Activated CD4-positive, alpha-beta T cell treated with anti-CD3 and anti-CD28 coated beads, Interleukin-2, amount 50 U/mL, for 48 hours (primary cell): ENCODE measurements at places on chromosomes 5 and 9.

- no peak for DNase-seq
Observed at GRCh38 chr9:88818495-88819201, 172.6 kb upstream of the S1PR3 start.

- no peak for DNase-seq
Observed at GRCh38 chr5:153968761-153969562, 69.7 kb downstream of the FAM114A2 start.

DNA sequence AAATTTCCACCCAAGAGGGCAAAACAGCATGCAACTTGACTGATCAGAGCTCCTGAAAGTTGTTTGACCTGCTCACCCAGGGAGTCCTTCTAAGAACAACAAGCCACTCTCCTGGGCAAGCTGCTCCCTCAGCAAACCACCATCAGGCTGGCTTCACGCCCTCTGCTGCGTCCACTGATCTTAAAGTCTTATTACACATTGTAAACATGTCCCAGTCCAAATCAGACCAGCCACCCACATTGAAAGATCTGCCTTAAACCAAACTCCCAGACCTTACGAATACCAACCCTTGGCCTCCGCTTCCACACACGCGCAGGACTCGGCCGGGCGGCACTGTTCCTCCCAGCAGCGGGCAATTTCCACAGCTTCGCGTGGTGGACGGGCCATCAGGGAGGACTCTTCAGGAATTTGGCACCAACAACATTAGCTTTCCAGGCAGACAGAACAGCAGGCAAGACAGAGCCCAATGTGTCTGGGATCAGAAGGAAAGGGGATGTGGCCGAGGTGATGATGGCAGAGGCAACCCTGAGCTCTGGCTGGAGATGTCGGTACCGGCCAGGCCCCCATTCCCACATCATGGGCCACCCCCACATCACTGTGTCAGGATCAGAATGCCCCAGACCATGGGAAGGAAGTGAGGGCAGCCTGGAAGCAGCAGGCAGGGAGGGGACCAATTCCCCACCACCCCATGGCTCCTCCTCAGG, 56.8 kb downstream of the SEMA4D start:
- DNase-seq, result no peak

- DNase-seq, result peak; percentile 98
Observed at GRCh38 chr9:120936011-120936763, 9.6 kb upstream of the TRAF1 start.

GRCh38 chr5:125197321-125197720, 450.9 kb upstream of the ZNF608 start:
- DNase-seq, result no peak

DNA sequence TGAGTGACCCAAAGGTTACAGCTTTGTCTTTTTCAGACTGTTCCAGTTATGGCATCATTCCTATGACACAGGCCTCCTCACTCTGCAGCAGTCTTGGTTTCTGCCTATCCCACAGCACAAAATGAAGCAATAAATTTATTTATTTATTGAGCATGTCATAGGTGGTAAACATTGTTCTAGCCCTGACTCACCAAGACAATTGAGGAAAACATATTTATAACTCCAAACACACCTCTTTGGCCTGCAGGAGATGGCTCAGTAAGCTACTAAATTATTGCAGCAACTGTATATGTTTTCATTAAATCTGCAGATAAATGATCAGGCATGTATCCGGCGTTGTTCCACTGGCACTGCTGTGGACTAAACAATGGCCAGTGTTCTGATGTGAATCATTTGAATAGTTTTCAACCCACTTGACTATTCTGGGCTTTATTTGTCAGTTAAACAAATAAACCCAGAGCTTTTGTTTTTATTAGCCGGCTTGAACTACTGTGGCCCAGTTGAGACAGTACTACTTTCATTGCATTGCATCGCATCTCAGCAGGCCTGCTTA, 83.2 kb downstream of the FOXD1 start:
- no peak for DNase-seq

GRCh38 chr5:1057485-1058082, 49.0 kb downstream of the NKD2 start:
- no peak for DNase-seq

- DNase-seq, result no peak
Observed at GRCh38 chr5:34409373-34409772, 246.8 kb upstream of the RAI14 start.

- DNase-seq, result no peak
Observed at GRCh38 chr5:55480781-55481180, 54.0 kb downstream of the PLPP1 start.
